ENCODE measurements at places on chromosomes 5 and 9.

GRCh38 chr9:5951686-5952211, 61.1 kb downstream of the MLANA start:
- no peak for DNase-seq

GRCh38 chr9:107488375-107489143, 1.0 kb downstream of the KLF4 start:
- DNase-seq: peak; percentile 59

GRCh38 chr5:120134944-120135343, 329.2 kb upstream of the PRR16 start:
- DNase-seq: no peak

DNA sequence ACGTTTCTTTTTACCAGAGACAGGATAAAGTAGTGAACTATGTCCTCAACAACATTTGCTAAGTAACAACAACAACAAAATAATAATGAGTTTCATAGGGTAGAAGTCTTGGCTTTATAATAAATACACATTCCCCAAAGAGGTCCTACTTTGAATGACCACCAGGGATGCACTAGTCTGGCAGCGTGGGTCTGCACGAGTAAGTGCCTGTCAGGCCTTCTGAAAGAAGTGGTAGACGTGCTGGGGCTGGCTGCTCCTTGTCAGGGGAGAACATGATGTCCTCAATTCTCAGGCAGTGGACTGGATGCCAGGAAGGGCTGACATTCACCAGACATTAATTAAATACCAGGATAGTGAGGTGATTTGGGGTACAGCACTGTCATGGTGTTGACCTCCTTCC, 331.1 kb downstream of the TMEM38B start:
- DNase-seq: no peak
